ENCODE measurements at places on chromosomes 12 and 14.
A peak's percentile ranks its signal among the peaks of the same experiment; 100 is the strongest.

- DNase-seq, result no peak
Observed at GRCh38 chr14:32230181-32230580, 27.1 kb upstream of the RNU6-8 start.

GRCh38 chr12:124006846-124007713 lies 34.1 kb downstream of the ZNF664 start:
- DNase-seq, result no peak

GRCh38 chr14:58082011-58082410 lies 70.0 kb downstream of the ARMH4 start:
- DNase-seq, result no peak

DNA sequence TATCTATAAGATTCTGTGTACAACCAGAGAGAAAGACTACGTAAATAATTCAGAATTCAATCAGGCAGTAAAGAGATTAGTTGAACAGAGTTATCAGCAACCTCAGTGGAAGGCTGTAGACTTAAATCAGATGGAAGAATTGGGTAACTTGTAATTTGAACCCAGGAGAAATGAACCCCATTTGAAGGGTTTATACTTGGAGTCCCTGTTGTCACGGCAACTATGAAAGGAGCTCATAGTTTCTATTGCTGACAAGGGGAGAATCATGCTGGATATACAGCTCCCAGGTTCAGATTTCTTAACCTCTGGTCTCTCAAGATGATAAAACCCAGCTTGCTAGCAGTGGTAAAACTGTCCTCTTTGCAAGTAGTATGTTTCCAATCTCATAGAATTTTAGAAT lies 54.4 kb upstream of the BMP4 start:
- DNase-seq, result no peak

DNA sequence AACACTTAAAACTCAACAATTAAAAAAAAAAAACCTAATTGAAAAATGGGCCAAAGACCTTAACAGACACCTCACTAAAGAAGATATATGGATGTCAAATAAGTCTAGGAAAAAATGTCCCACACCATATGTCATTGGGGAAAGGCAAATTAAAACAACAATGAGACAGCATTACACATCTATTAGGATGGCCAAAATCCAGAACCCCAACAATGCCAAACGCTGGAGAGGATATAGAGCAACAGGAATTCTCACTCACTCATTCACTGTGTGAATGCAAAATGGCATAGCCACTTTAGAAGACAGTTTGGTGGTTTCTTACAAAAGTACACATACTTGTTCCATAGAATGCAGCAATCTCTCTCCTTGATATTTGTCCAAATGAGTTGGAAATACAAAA lies 173.7 kb downstream of the SLC25A21 start:
- no peak for DNase-seq

- DNase-seq, result no peak
Observed at GRCh38 chr14:68135566-68135965, 316.0 kb downstream of the RAD51B start.

GRCh38 chr12:102977945-102978706 lies 20.7 kb downstream of the ASCL1 start:
- DNase-seq, result no peak

- DNase-seq, result peak; percentile 90
Observed at GRCh38 chr14:101183376-101184103, 280.0 kb upstream of the RTL1 start.

- DNase-seq, result no peak
Observed at GRCh38 chr12:38903596-38903995, 1.8 kb downstream of the CPNE8 start.

DNA sequence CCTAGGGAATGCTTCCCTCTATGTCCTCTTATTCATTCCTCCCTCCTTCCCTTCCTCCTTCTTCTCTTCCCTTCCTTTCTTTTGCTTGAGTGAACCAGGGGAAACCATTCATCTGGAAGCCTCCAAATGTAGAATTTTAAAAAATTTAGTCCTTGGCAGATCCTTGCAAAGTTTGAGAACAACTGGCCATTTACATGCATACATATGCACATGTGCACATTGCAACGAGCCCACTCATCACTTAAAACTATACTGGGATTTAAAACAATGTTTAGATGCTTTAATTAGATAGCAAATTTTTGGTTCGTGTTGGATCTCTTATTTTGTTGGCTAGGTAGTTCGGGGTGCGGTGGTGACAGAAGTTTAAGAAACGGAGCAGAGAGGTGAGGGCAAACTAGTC lies 68.0 kb upstream of the HMGA2 start:
- DNase-seq, result no peak

- DNase-seq, result no peak
Observed at GRCh38 chr12:115511305-115511704, 766.2 kb downstream of the MED13L start.

DNA sequence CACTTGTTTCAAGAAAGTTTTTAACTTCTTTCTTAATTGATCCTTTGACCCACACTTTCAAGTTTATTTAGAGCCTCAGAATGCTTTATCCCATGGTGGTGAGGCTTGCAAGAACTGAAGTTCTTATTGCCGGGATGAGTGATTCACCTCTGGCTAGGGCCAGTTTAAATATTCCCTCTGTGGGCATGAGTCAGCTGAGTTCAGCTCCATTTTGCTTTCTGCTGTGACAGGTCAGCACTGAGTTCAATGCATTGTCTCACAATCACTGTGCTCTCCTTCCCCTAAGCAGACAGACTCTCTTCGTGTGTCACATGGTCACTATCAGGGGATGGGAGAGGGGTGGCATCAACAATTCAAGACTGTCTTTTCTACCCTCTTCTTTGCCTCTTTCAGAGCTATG lies 514.6 kb upstream of the FBXO33 start:
- peak; percentile 10 for DNase-seq

- no peak for DNase-seq
Observed at GRCh38 chr12:107818984-107819383, 44.5 kb downstream of the ASCL4 start.

GRCh38 chr12:24724814-24725213 lies 224.1 kb downstream of the BCAT1 start:
- DNase-seq, result no peak

DNA sequence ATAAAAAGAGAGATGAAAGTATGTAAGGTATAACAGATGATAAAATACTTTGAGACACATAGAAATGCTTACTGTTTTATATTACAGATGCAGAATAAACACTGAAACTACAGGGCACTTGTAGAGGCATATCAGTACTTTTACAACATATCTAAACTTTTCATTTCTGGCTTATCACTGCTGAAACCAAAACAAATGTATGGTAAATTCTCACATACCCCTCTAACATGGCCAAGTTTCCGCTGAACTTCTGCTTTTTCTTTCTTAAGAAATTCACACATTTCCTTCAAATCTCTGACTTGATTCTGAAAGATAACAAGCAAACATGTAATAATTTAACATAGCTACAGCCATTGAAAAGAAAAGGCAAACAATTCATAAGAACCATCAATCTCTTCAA lies 33.3 kb upstream of the C12orf50 start:
- no peak for DNase-seq

DNA sequence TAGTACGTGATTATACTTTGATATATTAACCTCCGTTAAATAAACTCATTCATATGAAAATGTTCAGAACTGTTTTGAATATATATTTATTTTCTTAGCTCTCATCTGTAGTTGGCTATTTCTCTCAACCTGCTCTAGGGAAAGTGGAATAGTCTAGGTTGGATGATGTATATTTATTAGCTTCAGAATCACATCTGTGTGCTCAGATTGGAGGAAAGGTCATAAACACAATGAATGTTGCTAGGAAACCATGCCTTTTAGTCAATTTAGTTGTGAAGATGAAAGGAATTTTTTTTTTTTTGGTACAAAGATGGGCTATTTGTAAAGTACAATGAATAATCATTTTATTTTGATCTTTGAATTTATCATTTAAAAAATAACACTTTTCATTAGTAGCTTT lies 439.1 kb downstream of the FOXG1 start:
- no peak for DNase-seq

- no peak for DNase-seq
Observed at GRCh38 chr12:57603815-57604453, 690 bp upstream of the DTX3 start.

DNA sequence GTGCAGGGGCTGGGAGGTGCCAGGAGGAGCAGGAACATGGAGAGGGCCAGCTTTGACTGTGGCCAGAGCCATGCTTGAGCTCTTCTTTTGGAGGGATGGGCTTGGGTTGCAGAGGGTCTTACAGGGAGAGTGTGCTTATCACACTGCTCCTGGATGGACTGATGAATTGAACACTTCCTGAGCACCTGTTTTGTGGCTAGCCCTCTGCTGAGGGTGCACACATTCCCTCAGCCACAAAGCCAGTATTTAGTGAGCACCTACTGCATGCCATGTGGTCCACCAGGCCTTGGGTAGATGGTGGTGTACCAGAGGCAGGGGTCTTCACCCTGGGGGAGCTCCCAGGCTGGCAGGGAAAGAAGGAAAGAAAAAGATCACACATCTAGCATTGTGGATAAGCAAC lies 118.9 kb downstream of the SLC25A47 start:
- no peak for DNase-seq

- DNase-seq, result no peak
Observed at GRCh38 chr12:23088594-23088993, 463.6 kb downstream of the ETNK1 start.

GRCh38 chr14:68962681-68963080 lies 16.4 kb downstream of the ACTN1 start:
- no peak for DNase-seq

GRCh38 chr12:124442772-124443445 lies 124.5 kb downstream of the NCOR2 start:
- DNase-seq, result no peak

GRCh38 chr12:130574402-130574801 lies 141.7 kb downstream of the RIMBP2 start:
- no peak for DNase-seq

- no peak for DNase-seq
Observed at GRCh38 chr14:100675699-100676684, 50.7 kb upstream of the DLK1 start.

- DNase-seq, result no peak
Observed at GRCh38 chr12:70561550-70561949, 75.7 kb downstream of the PTPRB start.

- DNase-seq, result no peak
Observed at GRCh38 chr14:105384605-105385321, 13.6 kb upstream of the TEX22 start.

GRCh38 chr14:103724116-103724515 lies 8.5 kb downstream of the ZFYVE21 start:
- DNase-seq, result no peak

DNA sequence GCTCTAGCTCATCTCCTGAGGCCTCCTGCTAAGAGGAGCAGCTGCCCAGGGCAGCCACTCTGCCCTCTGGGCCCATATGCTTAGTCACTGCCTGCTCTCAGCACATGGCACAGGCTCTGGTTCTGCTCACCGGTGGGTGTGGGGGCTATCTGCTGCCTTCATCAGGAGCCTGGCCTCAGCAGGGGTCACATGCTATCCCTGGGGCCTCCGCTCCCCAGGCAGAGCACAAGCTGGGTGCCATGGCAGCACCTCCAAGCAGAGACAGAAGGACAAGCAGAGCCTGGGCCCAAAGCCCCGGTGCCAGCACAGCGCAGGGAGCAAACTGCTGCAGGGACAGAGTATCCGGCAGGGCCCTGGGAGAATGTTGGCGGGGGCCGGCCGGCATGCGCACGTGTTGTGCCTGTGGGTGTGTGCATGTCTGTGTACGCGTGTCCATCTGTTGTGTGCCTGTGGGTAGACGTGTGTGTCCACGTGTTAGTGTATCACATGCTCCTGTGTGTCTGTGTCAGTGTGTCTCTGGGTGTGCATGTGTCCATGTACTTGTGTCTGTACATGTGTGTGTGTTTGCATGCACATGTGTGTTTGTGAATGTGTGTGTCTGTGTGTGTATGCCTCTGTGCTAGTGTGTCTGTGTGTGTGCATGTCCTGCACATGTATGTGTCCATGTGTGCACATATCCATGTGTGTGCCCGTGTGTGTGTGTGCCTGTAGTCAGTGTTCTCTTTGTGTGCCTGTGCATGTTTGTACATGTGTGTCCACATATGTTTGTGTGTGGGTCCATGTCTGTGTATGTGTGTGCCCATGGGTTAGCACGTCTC lies 326.9 kb downstream of the TMEM121 start:
- no peak for DNase-seq

DNA sequence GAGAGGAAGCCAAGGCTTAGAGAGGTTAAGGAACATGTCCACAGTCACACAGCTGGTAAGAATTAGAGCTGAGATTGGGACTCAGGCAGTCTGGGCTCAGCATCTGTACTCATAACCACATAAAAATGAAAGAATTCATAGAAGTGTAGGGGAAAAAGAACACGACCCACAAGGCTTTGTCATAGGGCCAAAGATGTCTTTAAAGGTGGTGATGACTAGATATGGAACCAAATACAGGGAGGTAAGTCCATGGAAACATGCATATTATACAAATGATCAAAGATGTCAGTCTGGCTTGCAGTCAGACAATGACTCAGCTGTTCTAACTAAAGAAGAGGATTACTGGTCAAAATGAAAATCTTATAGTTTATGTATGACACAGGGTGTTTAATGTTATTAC lies 7.2 kb upstream of the SSPN start:
- DNase-seq, result no peak

- DNase-seq, result no peak
Observed at GRCh38 chr14:104794993-104795780, at the start of gene AKT1. TSS of gene AKT1 (minus strand) at chr14:104795748. CDS start at chr14:104792643, 3,105 bp downstream.

- no peak for DNase-seq
Observed at GRCh38 chr12:48580831-48581230, 11.0 kb upstream of the LALBA start.

- DNase-seq, result no peak
Observed at GRCh38 chr12:45354399-45354798, 138.5 kb downstream of the ANO6 start.

GRCh38 chr14:32366256-32366879 lies 37.3 kb downstream of the AKAP6 start:
- DNase-seq, result no peak

GRCh38 chr14:98945611-98946570 lies 326.1 kb downstream of the BCL11B start:
- no peak for DNase-seq

DNA sequence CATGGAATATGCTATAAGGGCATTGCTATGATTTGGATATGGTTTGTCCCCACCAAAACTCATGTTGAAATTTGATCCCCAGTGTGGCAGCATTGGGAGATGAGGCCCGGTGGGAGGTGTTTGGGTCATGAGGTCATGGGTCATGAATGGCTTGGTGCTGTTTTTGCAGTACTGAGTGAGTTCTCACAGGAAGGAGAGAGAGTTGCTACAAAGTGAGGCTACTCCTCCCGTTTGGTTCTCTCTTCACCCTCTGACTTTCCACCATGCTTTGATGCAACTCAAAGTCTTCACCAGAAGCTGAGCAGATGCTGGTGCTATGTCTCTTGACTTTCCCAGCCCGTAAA lies 388.1 kb upstream of the TMPO start:
- DNase-seq, result no peak

DNA sequence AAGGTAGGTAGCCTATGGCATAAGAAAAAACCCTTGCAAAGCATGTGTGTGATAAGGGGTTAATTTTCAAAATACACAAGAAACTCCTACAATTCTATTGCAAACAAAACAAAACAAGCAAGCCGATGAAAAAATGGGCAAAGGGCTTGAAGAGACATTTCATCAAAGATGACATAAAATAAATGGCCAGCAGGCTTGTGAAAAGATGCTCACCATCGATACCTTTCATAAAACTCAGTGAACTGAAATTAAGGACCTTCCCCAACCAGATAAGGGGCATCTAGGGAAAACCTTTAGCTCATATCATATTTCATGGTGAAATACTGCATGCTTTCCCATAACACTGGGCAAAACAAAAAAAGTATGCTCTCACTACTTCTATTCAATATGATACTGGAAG lies 131.2 kb downstream of the PPM1H start:
- DNase-seq, result no peak
